ENCODE measurements at places on chromosomes 11 and 22. TPM values are rescaled to one million over a fixed set of nuclear protein-coding genes. Genes with fewer than 3 reads are reported as not detected.

DNA sequence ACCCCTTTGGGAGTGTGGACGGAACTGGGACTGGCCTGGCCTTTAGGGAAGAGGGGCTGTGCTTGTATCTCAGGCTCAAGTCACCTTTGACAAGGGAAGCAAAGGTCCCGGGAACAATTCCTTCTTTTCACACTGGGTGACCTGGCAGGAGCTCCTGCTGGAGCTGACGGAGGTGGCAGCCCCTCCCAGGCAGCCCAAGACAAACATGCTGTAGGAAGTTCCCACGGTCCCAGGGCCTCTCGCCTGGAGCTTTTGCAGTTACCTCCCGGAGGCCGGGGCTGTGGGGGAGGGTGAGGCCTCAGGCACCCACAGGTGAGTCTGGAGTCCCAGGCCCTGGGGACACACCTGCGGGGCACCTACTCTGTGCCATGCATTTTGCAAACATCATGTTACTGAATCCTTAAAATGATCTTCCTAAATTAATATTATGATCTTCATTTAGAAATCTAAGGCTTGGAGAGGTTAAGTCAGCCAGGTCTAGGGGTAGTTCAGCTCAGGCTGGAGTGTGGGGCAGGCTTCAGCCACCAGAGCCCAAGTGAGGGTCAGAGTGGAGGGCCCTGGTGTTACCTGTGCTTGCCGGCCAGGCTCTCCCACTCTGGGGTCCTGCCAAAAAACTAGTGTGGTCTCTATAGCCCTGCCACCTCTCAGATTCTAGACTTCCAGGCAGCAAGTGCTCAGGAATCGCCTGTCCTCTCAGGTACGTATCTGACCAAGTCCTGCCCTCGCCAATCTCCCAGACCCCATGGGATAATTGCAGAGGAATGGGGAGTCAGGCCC, 15.7 kb upstream of the MYEOV start:
- no peaks in the 10 kb centered on the region for H3K27me3 ChIP-seq
- no peak overlapping the region for H3K4me3 ChIP-seq
- no peak overlapping the region for H3K27ac ChIP-seq
- no peak for DNase-seq
- H3K36me3 ChIP-seq: no peaks in the 10 kb centered on the region
- no peaks in the 10 kb centered on the region for H3K4me1 ChIP-seq

DNA sequence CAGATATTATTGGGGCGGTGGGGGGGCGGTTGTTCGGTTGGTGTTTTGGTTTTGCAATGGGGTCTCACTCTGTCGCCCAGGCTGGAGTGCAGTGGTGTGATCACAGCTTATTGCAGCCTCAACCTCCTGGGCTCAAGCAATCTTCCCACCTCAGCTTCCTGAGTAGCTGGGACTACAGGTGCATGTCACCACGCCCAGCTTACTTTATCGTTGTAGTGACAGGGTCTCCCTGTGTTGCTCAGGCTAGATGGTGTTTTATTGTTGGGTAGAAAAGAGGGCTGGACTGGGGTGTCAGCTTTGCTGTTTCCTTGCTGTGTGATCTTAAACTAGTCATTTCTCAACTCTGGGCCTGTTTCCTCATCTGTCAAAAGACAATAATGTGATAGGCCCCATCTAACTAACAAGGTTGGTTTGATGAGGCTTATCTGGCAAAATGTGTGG, 17.5 kb upstream of the MYH9 start:
- DNase-seq: no peak
- no peaks in the 10 kb centered on the region for H3K36me3 ChIP-seq
- H3K4me1 ChIP-seq: no peaks in the 10 kb centered on the region
- no peak overlapping the region for H3K4me3 ChIP-seq

DNA sequence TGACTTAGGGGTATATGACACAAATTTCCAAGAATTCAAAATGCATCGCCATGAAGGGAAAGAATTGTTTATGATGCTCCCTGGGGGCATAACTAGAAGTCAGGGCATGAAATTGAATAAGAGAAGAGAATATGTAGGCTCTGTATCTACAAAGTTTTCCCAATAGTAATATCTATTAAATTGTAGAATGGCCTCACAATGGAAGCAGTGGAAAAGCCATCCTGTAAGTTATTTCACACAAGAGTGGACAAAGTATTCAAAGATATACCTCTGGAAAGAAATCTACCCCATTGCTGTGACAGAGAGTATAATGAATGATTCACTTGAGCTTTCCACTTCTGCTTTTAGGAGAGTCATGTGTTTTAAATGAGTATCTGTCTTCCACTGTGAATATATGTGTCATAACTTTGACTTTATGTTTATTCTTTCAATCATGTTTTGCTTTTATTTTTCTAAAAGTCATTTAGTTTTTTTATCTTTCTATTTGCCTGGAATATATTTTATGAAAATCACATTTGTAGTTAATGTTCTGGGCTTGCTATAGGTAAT, 65.7 kb upstream of the DDI1 start:
- H3K27me3 ChIP-seq: no peaks in the 10 kb centered on the region
- H3K4me3 ChIP-seq: no peak overlapping the region
- H3K4me1 ChIP-seq: no peaks in the 10 kb centered on the region
- no peak for DNase-seq

- H3K27me3 ChIP-seq: no peaks in the 10 kb centered on the region
- no peak overlapping the region for H3K27ac ChIP-seq
- no peak overlapping the region for H3K4me3 ChIP-seq
- DNase-seq: no peak
- no peaks in the 10 kb centered on the region for H3K4me1 ChIP-seq
Observed at GRCh38 chr11:16295592-16295991, 60.8 kb downstream of the SOX6 start.

Gene CREB3L1
- 15.4 TPM for total RNA-seq

Gene CNTN5
- not detected for total RNA-seq
